ENCODE measurements at places on chromosomes 12 and 14. TPM values are rescaled to one million over a fixed set of nuclear protein-coding genes. Genes with fewer than 3 reads are reported as not detected.

DNA sequence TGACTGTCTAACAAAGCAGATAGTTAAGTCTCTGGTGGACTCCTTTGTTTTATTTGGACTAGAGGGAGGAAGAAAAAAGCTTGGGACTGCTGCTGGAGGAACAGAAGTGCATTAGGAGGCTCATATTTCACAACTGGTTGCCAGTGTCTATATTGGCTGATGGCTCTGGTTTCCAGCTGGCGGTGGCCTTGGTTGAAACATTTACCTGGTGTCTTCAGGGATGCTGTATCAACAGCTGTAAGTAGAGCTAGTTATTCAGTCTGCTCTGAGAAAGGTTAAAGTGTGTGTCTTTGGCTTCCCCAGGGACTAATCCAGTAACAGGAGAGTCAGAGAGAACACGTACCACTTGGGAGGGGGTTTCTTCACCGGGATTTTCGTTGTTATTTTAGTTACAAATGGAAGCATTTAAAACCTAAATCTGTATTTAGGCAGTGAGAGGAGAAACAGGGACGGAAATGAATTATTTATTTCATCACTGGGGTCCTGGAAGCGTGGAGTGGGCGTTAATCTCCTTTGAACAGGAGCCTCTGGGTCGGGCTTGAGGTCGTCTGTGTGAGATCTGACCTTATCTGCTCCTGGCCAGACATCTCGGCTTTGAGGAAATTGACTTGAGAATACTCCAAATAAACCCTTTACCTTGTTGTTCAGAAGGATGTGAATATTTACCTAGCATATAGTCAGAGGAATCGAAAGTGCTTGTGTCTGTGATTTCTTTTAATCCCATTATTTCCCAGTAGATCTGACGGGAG lies 149.9 kb downstream of the NRXN3 start:
- DNase-seq, result no peak

Gene ZNF641
- total RNA-seq, result 13.5 TPM

DNA sequence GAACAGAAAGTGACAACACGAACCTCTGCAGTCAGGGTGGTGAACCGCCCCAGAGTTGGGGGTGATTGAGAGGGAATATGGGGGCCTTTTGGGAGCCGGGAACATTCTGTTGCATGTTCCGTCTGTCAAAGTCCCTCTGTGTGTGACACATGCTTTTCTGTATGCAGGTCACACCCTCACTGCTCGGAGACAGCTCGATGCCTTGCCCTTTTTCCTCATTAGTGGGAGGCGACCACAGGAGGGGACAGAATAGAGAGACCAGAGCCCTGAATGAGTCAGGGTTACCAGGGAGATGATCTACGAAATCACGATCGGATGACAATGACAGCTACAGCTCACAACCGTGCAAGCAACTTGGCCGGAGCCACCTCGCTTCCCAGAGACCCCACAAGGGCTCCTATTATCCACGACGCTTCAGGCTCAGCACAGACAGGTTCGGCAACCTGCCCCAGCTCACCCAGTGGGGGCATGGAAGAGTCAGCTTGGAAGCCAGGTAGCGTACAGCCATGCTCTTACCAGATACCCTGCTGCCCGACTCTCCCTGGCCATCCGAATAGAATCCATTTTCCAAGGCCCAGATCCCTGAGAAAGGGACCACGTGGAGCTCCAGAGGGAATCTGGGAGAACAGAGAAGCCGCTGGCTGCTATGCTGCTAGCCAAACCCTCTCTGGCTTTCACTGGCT lies 38.8 kb downstream of the TESC start:
- no peak for DNase-seq

- DNase-seq, result no peak
Observed at GRCh38 chr12:24955853-24956252, 7.0 kb upstream of the BCAT1 start.

DNA sequence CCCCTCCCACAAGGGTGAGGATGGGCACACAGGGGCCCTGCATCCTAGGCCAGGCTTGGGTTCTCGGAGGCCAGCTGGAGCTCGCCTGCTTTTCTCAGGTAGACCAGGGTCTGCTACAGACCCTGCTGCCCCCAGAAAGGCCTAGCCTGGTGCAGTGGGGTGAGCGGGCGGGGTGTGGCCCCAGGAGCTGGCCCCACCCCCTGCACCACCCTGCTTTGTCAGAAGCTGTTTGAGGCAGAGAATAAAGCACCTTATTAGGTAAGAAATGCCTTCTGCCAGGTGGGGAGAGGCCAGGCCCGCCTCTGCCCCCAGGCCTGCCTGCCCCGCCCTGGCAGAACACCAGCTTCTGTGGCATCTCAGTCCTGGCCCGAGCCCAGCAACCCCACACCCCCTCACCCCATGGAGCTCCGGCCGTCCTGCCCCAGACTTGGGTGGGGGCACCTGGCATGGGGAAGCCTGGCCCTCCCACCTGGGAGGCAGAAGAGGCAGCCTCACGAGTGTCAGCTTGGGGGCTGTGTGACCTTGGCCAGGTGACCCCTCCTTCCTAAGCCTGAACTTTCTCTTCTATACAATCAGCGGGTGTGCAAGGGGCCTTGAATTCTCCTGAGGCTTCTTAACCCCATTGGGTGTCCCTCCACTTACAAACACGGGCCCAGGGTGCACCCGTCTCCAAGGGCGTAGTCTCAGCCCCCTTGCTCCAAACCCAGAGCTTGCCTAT lies 43.2 kb downstream of the KRT80 start:
- no peak for DNase-seq

GRCh38 chr14:75725481-75725880 lies 64.4 kb downstream of the TTLL5 start:
- no peak for DNase-seq

Gene RCOR1
- total RNA-seq, result 27.1 TPM

- no peak for DNase-seq
Observed at GRCh38 chr14:95559203-95559602, 24.4 kb downstream of the GLRX5 start.

- no peak for DNase-seq
Observed at GRCh38 chr12:24879644-24880043, 69.3 kb downstream of the BCAT1 start.

GRCh38 chr12:54328595-54329337 lies 3.8 kb downstream of the COPZ1 start:
- no peak for DNase-seq

DNA sequence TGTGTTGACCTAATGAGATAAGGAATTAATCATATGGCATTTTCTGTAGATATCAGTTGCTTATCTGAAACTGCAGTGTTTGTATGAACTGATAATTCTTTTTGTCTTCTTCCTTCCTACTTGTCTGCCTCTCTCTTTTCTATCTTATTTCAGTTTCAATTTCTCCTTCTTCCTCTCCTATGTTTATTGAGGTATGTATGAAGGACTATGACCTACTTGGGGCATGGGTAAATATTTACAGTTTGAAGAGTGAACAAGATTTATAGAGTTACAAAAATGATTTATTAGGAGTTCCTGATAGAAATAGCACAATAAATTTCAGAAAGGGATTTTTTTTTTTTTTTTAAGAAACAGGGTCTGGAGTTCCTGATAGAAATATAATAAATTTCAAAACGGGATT lies 88.7 kb upstream of the MUCL1 start:
- no peak for DNase-seq

GRCh38 chr14:71362920-71363584 lies 455.8 kb downstream of the PCNX1 start:
- no peak for DNase-seq

GRCh38 chr14:106586098-106586704 lies 1059.8 kb downstream of the TMEM121 start:
- peak; percentile 18 for DNase-seq

DNA sequence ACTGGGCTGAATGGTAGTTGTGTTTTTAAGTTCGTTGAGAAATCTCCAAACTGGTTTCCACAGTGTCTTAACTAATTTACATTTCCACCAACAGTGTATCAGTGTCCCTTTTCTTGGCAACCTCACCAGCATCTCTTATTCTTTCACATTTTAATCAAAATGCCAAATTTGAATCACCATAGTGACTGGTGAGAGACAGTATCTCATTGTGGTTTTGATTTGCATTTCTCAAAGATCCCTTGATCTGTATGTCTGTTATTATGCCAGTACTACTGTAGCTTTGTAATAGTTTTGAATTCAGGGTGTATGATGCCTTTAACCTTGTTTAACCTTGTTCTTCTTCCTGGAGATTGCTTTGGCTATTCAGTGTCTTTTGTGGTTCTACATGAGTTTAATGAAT lies 2.2 kb upstream of the EIF2S3B start:
- DNase-seq, result no peak
